ENCODE measurements at places on chromosomes 7 and 10. TPM values are rescaled to one million over a fixed set of nuclear protein-coding genes. Genes with fewer than 3 reads are reported as not detected.
A peak's percentile ranks its signal among the peaks of the same experiment; 100 is the strongest.

Gene TCF7L2
- 9.9 TPM for polyA plus RNA-seq

- no peak for DNase-seq
- H3K36me3 ChIP-seq: no peaks in the 10 kb centered on the region
- no peaks in the 10 kb centered on the region for H3K4me1 ChIP-seq
- no peaks in the 10 kb centered on the region for H3K27me3 ChIP-seq
- no peak overlapping the region for H3K4me3 ChIP-seq
Observed at GRCh38 chr7:86947929-86948328, 111.5 kb downstream of the ELAPOR2 start.

DNA sequence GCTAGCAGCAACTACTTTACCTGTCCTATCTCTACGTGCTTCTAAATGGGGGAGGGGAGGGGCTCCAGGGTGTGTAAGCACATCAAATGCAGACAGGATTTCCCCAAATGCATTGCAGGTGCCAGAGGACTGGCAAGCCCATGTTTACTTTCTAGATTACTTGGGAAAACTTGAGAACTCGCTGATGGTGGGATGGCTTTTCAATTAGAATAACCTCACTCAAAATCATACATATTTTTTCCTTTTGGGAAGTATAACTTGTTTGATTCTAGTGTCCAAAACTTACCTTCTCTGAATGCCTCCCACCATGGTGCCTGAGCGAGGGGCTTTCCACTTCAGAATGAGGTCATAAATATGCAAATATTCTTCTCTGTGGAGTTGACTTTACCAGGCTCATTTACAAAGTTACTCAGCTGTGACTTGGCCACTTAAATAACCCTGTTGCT, 191.3 kb upstream of the RHOBTB1 start:
- DNase-seq: peak; percentile 12
- no peak overlapping the region for H3K4me3 ChIP-seq
- no peak overlapping the region for H3K27ac ChIP-seq
- H3K36me3 ChIP-seq: no peaks in the 10 kb centered on the region

- H3K4me3 ChIP-seq: no peak overlapping the region
- H3K27me3 ChIP-seq: no peaks in the 10 kb centered on the region
- no peak for DNase-seq
- H3K36me3 ChIP-seq: no peaks in the 10 kb centered on the region
Observed at GRCh38 chr10:21049482-21049881, 152.4 kb upstream of the NEBL start.

DNA sequence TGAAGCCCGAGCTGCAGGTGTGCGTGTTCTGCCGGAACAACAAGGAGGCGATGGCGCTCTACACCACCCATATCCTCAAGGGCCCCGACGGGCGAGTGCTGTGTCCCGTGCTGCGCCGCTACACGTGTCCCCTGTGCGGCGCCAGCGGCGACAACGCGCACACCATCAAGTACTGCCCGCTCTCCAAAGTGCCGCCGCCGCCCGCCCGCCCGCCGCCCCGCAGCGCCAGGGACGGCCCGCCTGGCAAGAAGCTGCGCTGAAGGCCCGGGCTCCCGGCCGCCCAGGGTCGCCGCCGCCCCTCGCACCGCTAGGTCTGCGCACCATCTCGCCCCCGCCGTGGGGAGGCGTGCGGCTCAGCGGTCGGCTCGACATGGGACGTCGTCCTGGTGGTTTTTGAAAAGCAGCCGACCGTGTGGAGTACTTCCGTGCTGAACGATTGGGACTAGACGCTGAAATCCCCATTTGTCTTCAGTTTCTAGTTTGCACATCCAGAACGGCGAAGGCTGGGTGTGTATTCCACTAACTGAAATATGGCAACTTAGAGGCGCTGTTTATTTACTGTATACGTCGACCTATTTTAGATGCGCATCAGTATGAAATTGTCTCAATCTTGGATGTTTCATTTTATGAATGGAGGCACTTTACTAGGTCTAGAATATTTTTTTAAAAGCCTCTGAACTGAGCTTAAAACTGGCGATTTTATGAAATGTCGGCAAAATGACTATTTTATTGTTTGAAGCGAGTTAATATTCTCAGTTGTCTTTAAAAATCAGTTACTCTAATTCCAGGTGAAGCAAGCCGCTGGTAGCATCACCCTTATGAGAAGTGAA, 1.1 kb downstream of the NANOS1 start:
- peak; percentile 51 for DNase-seq
- peaks cover 8% of the 10 kb centered on the region for H3K4me1 ChIP-seq
- no peak overlapping the region for H3K27ac ChIP-seq
- peaks cover 2% of the 10 kb centered on the region for H3K36me3 ChIP-seq
- H3K27me3 ChIP-seq: no peaks in the 10 kb centered on the region

DNA sequence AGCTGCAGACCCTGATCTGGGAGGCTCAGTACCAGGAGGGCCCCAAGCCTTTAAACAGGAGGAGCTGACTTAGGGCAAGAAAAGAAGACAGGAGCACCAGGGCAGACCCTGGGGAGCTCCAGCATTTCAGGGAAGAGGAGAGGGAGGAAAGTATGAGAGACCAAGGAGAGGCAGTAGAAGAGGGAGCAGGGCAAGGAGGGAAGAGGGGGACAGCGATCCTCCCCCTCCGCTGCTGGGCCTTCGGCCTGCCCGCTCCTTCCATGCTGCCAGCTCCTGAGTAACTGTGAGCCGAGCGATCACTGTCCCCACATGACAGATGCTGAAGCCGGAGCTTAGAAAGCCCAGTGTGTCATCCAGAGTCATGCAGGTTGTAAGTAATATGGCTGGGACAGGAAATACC, 65.9 kb downstream of the ALOX5 start:
- H3K4me3 ChIP-seq: no peak overlapping the region
- no peak for DNase-seq
- H3K36me3 ChIP-seq: no peaks in the 10 kb centered on the region
- H3K27ac ChIP-seq: no peak overlapping the region
- peaks cover 4% of the 10 kb centered on the region for H3K27me3 ChIP-seq
- no peaks in the 10 kb centered on the region for H3K4me1 ChIP-seq
